ENCODE measurements at places on chromosomes 3 and 15.

- no peak for DNase-seq
Observed at GRCh38 chr3:162641317-162641716, 1144.7 kb downstream of the OTOL1 start.

DNA sequence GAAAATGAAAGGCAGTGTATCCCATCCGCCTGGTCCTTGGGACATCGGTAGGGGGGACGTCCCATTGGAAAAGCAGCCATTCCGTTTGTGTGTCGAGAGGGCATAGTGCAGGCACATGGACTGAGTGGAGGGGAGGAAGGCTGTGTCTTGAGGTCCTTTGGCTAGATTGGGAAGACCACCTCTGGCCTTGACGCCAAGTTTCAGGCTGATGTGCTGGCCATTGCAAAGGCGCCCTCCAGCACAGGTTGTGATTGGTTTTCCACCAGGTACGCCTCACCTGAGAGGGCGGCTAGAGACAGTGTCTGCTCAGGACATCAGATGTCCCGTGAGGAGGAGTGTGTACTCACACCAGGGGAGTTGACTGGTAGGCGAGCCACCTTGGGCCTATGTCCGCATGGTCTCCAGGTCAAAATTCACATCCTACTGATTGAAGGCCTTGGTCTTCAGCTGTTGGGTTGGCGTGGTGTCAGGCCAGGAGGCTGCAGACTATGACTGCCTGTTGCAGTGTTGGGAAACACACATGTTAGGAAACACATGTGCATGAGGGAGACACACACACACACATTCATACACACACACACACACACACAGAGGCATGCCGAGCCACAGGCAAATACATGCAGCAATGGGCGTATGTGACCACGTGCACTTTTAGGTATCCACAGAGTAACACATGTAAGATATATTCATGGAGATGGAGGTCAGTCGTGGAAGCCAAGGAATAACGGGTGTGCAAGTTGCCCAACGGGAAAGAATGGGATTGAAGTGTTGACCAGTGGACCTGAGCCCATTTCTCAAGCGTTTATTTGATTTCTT, 98.4 kb downstream of the SNRPN start:
- no peak for DNase-seq

DNA sequence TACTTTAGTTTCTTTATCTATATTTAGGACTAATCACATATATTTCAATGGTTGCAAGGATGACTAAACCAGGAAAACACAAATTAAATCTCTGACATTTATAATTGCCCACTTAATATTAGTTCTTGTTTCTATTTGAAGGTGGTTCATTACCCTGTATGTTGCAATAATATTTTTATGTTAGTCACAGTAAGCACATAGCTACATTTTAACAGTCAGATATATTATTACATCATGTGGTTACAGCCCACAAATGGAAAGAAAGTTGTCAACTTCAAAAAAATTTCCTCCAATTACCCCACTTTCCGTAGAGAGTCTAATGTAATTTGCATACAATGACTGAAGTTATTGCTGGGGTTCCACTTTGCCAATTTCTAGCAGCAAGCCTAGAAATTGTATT, 114.6 kb downstream of the TUSC7 start:
- no peak for DNase-seq

GRCh38 chr3:182925330-182925943, 54.9 kb downstream of the DCUN1D1 start:
- DNase-seq: no peak

DNA sequence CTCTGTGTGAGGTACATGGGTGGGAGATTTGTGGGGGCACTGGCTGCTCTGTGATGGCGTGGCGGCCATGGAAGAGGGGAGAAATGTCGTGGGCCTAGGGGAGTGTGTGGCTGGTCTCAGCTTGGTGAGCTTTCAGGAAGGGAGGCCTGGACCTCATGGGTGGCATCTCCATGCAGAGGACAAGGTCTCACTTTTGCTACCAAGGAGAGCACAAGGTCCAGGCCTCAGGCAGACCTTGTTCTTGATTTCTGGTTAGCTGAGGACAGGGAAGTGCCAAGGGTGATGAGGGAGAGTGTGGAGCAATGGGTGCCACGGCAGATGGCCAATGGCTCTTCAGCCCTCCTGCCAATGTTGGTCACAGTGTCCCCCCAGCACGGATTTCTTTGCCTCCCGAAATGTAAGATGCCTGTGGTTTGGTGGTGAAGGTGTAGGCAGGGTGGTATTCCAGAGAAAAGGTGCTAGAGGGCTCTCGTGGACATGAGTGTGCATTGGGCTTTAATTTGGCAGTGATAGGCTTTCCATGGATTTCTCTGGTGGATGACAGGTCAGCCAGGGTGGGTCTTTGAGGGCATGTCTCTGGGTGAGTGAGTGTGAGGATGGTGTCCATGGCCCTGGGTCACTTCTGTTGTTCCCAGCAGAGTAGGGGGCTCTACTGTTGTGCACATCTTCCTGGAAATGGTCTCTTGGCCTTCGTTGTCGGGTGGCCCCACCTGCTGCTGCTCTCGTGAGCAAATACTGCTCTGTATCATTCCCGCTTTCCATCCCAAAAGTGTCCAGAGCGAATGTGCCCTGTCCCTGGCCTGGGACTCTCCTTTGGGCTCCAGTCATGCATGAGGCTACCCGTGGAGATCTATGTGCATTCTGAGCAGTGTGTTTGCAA, 108.0 kb downstream of the SNRPN start:
- no peak for DNase-seq

Data from midbrain (tissue), 1 donor.